ENCODE measurements at places on chromosomes 16 and 17. TPM values are rescaled to one million over a fixed set of nuclear protein-coding genes. Genes with fewer than 3 reads are reported as not detected.

Gene MGAT5B
- total RNA-seq, result 16.7 TPM

Gene OR3A2
- total RNA-seq, result not detected

DNA sequence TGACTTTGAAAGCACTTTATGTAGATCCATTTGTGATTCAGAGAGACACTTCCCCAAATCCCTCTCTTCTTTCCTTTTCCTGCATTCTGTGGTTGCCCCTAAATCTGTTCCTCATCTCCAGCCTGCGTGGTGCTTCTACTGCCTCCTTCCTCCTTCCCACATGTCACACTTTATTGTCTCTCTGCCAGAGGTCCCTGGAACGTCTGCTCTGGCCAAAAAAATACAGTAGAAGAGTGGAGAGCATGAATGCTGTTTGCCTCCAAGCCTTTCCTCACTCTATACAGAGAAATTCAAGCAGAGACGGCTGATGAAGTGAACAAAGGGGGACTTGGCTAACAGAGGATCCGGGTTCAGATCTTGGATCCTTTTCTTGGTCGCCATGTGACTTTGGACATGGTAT, 22.8 kb upstream of the IRX3 start:
- DNase-seq, result no peak

GRCh38 chr17:2048805-2049204, 6.1 kb upstream of the HIC1 start:
- DNase-seq, result no peak

DNA sequence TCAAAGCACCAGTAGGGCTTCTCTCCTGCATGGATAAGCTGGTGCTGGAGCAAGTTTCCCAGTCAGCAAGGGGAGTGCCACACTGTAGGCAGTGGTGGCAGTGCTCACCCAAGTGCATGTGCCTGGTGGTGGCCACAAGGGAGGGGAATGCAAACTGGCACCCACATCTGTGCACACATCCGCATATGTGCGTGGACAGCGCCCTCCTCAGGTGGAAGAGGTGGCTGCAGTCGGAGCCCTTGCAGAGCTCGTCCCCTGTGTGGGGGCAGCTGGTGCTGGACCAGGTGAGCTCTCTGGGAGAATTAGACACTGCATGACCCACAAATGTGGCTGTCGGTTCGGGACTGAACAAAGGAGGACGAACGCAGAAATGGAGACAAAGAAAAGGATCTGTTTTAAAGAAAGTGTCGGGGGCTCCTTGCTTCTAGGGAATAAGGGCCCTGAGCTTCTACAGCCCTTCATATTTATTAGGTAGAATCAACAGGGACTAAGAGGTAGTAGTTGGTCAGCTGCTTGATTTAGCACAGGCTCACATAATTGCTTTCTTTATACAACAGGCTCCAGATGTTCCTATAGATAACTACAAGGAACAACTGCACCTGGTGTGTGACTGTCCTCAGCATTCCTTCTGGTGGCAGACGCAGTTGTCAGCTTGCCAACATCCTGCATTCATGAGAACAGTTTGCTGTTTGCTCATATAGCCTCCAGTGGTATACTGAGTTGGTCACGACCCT, 5.3 kb upstream of the ZNF689 start:
- no peak for DNase-seq

- DNase-seq, result no peak
Observed at GRCh38 chr17:47852113-47852949, 1.4 kb upstream of the SP6 start.

GRCh38 chr17:82647593-82648164, 565 bp downstream of the WDR45B start:
- no peak for DNase-seq

DNA sequence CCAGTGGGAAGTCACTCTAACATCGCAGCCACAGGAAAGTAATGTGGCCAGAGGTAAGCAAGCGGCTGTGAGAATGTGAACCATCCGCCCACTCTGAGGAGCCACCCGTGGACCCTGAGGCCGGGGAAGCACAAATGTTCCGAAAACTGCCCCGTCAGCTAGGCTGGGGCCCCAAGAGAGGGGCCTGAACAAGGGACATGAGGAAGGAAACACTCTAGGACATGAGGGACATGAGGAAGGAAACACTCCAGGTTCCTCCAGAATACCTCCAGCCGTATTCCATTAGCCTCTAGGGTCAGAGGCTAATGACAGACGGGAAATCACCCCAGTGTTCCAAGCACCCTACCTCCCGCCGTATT, 317 bp downstream of the TEFM start:
- DNase-seq, result peak; percentile 15

DNA sequence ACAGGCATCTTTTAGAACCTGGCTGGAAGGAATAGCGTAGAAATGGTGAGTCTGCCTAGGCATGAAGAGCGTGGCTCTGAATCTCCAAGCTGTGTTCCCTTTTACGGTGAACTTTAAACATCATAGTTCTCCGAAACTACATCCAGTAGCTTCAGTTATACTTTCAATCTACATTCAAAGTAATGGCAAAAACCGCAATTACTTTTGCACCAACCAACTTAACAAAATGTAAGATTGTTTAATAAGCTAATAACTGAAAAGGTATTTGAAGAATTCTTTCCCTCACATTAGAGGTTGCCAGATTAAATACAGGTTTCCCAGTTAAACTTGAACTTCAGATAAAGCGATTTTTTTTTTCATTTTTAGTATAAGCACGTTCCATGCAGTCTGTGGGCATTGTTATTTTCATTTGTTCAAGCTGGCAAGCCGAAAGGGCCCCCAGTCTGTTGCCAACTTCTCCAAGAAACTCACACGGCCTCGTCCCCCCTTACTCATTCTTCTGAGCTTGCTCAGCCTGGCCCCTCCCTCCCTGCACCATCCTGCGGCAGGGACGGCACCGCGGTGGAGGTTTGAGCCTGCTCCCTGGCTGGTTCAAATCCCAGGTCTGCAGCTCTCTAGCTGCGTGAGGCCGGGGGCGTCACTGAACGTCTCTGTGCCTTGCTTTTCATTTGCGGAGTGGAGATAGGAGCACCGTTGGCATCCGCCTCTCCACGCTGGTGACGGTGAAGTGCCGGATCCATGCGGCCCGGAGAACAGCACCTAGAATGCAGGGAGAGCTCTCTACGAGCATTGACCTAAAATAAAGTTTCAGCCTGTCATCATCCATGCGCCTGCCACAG, 3.5 kb upstream of the MTHFSD start:
- DNase-seq, result no peak

GRCh38 chr16:74936902-74937560, 47.9 kb downstream of the WDR59 start:
- DNase-seq, result peak; percentile 75

- DNase-seq, result peak; percentile 99
Observed at GRCh38 chr16:58494981-58495520, 4.9 kb upstream of the NDRG4 start.

DNA sequence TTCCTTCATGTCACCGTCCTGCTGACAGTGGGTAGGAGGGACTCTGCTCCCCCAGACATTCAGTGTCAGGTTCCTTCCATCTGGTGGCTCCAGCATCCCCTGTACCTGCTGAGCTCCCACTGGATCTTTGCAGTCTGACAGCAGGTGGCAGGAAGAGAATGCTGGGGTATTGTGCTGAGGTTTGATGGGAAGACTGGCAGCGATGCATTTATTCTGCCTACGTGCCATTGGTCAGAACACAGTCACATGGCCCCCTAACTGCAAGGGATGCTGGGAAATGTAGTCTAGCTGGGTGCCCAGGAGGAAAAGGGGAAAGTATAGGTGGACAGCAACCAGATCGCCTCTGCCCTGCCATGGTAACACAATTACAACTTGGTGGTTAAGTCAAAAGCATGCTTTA, 44.4 kb downstream of the IRX3 start:
- DNase-seq, result peak; percentile 19

Measured in A172 (cell line).